ENCODE measurements at places on chromosomes 7 and 10.

DNA sequence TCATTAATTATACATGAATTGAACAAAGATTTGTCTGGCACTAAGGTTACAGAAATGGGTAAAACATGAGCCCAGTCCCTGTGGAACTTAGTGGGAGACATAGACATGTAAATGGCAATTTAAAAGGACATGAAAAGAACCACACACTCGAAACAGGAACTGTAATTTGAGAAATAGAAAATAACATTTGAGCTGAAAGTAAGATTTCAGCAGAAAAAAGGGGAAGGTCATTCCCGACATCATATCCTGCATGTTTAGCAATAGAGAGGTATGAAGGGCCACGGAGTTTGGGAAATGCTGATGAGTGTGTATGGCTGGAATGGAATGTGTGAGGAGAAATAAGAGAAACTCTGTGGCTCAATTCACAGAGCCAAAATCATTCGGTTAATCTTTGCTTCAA lies 175.4 kb upstream of the AHR start:
- no peak for DNase-seq

DNA sequence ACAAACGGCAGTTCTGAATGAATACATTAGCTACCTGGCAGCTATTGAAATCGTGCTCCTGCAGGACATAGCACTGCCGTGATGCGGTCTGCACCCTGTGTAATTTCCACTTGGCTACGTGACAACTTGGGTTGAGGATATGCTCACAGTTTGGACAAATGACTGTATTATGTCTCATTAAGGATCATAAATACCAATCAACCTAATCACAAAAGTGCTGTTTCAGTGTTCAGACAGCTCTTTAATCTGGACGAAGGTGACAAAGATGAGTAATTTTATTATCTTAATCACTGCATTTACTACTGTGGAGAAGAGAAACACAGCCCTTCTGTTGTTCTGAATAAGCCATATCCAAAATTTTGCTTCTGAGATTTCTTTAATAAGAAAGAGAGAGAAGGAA lies 210.8 kb upstream of the PFKP start:
- no peak for DNase-seq

GRCh38 chr10:72764151-72764550 lies 72.2 kb downstream of the MCU start:
- no peak for DNase-seq

DNA sequence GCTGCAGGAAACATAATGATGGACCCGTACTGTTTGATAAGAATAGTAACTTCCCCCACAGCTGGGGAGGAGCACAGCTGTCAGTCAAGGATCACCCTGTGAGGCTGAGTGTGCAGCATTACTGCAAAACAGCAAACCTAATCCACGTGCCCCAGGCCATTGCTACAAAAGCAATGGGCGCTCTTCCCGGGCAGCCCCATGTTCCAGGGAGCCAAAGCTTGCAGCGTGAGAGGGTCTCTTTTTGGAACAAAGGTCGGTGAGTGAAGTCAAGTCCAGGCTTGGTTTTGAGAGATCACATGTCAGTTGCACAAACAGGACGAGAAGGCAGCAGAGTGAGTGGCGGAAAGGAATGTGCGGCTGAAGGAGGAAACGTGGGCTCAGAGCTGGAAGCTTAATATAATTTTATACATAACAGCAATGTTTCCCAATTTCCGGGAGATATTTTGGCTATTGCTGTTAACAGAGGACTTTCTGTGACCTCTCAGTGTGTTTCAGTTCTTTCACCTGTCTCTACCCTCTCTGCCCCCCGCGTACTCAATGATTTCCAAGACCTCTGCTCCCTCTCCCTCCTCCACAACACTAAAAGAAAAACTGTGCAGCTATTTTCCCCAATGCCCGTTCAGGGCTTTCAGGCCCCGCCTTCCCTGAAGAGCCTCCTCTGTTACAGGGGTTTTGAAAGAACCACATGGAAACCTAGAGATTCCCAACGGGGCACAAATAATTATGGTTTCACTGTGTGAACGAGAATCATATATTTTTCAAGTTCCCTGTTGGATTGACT lies 128.9 kb downstream of the MTPAP start:
- no peak for DNase-seq

DNA sequence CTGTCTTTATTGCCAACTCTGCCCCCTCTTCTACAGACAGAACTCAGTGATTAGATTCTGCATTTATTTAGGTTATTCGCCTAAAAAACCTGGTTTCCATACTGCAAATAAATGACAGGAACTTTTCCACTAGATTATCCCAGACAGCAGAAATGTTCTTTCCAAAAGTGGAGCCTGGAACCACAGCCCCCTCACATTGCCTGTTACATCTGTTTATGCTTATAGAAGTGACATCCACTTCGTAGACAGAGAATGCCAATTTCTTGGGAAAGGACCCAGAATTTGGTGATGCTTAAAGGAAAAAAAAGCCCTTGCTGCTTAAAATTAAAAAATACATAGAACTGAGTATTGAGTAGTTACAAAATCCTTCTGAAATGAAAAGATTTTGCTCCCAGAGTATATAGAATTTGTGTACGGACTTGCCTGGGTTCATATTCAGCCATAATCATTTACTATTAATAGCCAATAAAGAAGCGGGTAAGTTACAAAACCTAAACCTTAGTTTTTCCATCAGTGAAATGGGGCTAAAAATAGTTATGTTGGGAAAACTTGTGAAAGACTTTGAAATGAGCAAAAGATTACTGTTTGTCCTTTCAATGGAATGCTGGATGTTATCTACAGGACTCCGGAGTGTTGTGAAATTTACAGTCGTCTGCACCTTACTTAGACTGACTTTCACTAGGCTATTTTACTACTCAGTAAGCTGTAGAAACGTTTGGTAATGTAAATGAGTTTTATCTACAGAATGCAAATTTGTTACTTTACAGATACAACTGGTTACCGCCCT lies 1.1 kb upstream of the PPP1R9A start:
- DNase-seq = no peak

- no peak for DNase-seq
Measured at GRCh38 chr10:102291221-102291905, 46.0 kb downstream of the GBF1 start.

- DNase-seq = no peak
Measured at GRCh38 chr10:113965683-113966082, 78.0 kb upstream of the ADRB1 start.

All from activated gamma-delta T cell (primary cell).